ENCODE measurements at places on chromosomes 16 and 17.

GRCh38 chr16:28300327-28300726 lies 8.0 kb downstream of the SBK1 start:
- no peak for DNase-seq

- DNase-seq, result no peak
Measured at GRCh38 chr17:64162554-64162953, 32.6 kb upstream of the ERN1 start.

DNA sequence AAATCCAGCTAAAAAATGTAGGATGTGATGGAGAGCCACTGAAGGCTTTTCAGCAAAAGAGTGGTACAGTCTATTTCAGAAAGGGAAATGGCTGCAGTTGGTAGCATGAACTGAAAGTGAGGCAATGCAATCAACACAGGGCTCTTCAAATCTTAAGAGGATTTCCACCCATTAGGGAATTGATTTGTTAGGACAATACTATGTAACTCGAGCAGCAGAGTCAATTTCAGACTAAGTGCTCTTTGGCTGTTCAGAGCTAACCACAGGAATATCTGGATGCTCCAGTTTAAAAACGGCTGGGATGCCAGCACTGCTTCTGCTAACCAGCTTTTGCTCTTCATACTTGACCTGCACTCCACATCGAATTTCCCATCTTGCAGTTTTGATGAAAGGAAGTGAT lies 24.6 kb downstream of the CACNG1 start:
- no peak for DNase-seq

DNA sequence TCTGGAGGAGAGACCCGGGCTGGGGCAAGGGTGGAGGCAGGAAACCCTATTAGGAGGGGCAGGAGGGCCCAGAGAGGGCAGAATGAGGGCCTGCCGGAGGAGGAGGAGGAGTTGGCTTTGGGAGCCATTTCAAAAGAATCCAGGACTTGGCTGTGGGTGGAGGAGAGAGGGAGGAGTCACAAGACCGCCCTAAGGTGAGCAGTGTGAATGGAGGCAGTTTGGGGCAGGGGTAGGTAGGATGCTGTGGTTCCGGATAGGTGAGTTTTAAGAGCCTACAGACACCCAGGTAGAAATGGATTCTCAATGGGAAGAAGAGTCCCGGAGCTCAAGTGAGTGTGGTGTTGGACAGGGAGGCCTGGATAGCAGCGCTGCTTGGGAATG lies 80.3 kb downstream of the ARHGAP23 start:
- no peak for DNase-seq

DNA sequence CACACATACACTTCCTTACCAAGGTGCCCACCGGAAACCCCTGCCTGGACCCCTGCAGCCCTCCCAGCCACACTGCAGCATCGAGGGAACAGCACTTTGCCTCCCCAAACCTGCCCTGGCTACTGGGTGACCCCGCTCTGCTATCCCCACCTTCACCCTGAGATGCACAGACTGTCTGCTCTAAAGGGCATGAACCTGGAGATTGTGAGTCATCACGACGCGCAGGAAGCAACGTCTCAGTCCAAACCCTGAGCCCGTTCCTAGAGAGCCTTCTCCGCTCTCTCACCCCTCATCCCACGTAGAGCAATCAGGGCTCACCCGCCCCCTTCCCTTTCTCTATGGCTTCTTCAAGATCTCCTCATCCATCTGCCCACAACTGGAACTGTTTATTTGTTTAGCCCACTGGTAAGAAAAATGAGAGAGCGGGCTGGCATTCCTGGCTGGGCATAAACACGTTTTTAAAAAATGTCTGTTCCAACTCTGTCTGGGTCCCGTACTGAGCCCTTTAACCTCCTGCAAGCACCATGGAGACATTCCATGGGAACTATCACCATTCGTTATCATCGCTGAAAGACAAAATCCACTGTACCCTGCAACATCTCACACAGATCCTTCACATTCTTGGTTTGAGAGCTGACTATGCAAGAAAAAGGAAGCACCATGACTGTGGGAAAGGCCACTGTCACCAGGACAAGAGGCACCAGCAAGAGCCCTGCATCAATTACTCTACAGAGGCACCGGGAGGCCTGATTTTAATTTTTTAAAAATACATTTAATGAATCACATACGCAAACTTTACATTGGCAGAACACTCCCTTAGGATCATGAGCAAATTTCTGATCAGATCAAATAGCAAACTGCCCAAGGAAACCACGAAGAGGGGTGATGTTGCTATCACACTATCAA lies 28.2 kb downstream of the ZFHX3 start:
- peak; percentile 64 for DNase-seq

GRCh38 chr17:39151943-39152818 lies 744 bp upstream of the PLXDC1 start:
- DNase-seq, result no peak

DNA sequence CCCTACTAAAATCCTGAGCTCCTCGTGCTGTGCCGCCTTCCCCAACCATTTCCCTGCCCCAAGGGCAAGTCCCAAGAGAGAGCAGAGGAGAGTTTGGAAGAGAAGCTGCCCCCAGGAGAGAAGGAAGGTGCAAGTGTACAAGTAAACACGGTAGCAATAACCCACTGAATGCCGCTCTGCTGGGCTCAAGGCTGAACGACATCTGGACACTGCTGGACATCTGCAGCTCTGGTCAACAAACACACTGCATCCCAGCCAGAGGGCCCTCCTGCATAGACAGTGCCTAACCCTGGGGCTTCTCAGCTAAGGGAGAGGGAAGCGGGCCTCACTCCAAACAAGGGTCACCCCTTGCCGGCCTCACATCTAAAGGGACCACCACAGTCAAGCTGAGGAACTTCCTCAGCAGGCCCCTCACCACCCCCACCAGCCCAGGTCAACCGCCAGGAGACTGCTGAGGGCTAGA lies 12.7 kb downstream of the JUP start:
- no peak for DNase-seq

DNA sequence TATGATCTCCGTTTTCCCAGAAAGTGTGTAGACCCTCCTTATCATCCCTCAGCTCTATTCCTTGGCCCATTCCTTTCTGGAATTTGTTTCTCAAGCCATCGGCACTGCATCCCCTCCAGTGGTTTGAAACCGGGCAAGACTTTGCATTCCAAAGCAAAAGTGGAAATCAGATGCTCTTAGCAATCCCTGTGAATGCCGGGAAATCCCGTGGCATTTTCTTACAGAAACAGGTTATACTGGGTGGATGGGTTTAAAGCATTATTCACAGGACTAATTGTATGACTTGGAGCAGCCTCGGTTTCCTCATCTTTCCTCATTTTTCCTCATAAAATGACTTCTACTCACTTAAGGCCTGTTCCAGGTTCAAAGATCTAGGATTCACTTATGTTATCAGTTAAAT lies 52.0 kb downstream of the MAP2K6 start:
- DNase-seq, result no peak

DNA sequence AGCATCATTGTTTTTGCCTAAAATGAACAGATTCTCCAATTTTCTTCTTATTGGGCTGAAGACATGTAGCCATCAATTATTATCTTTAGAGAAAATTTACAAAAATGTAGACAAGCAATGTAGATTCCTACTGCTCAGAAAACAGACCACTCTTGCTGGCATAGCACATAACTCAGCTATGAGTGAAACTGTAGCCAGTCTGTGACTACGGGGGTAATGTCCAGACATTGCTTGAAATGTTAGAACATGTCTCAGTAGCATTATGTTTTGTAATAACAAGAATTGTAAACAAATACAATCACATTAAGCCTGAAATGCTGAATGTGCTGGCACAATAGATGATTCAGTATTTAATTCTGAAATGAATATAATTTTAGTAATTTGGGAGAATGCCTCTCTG lies 265.7 kb upstream of the KCNJ16 start:
- no peak for DNase-seq

DNA sequence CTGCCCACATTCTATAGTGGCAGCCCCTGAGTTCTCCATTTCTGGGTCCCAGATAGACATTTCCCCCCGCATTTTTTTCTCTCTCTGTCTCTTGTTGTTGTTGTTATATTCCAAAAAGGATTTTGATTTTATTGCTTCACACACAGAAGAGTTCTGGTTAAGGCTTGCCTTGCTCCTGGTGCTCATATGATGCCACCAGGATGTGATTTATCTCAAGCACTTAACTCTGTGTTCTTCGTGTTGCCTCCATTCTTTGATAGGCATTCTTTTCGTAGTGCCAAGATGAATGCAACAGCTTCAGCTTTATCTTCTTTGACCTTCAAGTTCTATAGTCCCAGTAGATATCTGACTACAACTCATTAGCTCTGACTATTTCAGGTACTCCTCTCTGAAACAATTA lies 9.1 kb downstream of the ITGA3 start:
- DNase-seq, result no peak

DNA sequence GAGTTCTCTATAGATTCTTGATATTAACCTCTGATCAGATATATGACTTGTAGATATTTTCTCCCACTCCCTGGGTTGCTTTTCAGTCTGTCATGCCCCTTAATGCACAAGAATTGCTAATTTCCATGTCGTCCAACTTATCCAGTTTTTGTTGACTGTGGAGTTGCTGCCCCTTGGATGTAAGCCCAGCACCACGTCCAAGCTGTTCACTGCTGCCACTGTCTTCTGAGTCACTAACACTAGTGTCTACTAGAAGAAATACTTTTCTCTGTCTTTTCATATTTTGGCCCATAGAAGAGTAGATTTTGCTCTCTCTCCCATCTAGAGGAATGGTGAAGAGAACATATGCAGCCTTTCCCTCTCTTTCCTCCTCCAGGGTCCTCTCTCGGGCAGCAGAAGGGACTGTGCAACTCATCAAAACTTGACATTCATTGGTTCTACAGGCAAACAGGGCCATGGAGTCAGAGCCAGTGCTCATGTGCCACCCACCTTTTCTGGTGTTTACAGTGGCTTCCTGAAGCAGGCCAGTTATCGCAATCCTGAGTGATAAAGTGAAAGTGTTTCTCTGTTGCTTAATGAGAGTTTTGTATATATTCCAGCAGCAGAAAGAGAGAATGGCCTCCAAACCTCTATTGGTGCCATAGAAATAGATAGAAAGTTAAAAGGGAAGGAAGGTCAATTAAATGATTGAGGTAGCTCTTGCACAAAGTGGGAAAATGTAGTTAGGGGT lies 22.6 kb upstream of the PMP22 start:
- DNase-seq, result no peak

DNA sequence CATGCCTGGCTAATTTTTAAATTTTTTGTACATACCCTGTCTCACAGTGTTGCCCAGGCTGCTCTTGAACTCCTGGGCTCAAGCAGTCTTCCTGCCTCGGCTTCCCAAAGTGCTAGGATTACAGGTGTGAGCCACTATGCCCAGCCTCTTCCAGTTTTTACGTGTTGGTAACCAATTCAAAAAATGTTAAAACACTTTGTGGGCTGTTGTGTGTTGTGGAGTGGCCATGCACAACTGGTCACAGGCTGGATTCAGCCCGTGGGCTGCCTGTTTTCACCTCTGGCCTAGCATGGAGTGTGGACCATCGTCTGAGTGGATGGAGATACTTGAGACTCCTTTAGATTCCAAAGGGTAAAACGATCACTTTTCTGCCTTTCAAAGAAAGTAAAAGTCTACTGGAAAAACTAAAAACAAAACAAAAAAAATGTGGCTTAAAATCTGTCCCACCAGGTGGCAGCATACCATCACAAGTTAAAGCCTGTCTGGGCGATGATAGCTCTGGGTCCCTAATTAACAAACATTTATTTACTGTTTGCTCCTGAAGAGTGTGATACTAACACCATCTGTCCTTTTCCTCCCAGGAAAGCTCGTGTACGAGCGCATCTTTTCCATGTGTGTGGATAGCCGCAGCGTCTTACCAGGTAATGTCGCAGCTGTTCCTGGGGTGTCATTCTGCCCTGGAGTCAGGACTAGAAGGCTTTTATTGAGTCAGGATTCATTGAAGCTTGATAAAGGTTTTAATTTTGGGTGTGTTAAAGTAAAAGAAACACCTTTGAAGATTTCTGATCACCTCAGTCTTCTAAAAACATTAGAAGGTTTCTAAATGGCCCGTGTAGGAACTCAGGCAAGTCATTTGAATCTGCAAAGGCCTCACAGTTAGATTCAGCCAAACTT lies 45.8 kb downstream of the VPS35L start:
- peak; percentile 22 for DNase-seq

DNA sequence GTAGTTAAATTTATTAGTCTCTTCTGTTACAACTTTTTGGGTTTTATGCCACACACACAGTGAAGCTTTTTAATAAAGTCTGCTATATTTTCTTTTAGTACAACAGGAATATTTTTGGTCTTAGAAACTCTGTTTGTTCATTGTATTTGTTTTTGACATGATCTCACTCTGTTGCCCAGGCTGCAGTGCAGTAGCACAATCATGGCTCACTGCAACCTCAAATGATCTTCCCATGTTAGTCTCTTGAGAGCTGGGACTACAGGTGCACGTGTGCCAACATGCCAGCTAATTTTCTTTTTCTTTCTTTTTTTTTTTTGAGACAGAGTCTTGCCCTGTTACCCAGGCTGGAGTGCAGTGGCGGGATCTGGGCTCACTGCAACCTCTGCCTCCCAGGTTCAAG lies 27.1 kb downstream of the PPM1D start:
- DNase-seq, result no peak

- peak; percentile 56 for DNase-seq
Measured at GRCh38 chr16:70395345-70395901, 43.5 kb downstream of the ST3GAL2 start.

GRCh38 chr17:59374612-59375011 lies 43.2 kb downstream of the YPEL2 start:
- DNase-seq, result no peak

DNA sequence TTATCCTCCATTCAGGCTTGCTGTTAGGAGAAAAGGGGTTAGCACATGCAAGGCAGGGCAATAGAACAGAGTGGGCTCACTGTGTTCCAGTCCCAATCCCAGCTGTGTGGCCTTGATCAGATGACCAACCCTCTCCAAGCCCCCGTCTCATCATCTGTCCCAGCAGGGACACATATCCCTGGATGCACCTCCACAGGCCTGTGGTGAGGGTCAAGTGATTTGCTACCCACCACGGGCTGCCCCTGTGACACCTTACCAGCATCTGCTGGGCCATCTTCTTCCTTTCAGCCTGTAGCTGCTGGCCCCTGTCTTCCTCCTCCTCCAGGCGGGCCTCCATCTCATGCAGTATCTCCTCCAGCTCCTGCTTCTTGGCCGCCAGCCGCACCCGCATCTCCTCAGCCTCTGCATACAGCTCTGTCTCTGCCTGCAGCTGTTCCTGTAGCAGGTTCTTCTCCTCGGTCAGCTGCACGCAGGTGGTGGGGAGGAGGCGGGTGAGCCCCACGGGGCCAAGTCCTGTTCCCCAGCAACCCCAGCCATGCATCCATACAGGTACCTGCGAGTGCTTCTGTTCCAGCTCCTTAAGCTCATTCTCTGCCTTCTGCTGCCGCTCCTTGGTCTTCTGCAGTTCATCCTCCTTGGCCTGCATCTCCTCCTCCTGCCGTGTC lies 91.3 kb downstream of the NDE1 start:
- no peak for DNase-seq

- no peak for DNase-seq
Measured at GRCh38 chr16:65523283-65523944, 401.6 kb upstream of the CDH11 start.

DNA sequence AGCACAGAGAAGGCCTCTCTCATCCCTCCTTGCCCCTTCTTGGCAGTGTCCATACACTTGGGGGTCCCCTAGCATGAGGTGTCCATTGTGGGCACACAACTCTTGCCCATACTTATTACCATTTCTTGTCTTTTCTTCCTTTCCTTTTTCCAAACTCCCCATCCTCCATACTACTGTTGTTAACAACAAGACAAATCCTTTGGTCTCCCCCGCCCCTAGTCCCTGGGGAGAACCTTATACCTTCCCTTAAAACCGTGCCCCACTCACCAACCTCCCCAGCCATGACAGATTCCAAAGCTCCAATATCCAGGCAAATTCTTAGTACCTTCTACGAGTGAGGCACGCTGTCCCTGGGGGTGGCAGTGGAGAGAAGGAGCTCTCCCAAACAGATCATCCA lies 82.9 kb downstream of the GAS7 start:
- no peak for DNase-seq

- peak; percentile 54 for DNase-seq
Measured at GRCh38 chr16:28181515-28181914, 30.2 kb downstream of the XPO6 start.

Data from H54 (cell line).